Ecto neural progenitor cell (in vitro differentiated cells): ENCODE measurements at places on chromosomes 4 and X.

DNA sequence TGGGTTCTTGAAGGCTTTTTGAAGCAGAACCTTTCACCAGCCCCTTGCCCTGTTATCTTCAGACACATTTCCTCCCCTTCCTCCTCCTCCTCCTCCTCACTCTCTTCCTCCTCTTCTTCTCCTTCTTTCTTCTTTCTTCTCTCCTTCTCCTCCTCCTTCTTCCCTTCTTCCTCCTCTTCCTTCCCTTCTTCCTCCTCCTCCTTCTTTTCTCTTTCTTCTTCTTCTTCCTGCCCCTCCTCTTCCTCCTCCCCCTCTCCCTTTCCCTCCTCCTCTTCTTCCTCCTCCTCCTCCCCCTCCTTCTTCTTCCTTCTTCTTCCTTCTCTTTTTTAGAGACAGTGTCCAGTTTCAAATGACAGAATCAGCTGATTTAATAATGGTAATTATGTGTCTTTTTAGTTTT lies 226.0 kb downstream of the DKK2 start:
- DNase-seq, result no peak

DNA sequence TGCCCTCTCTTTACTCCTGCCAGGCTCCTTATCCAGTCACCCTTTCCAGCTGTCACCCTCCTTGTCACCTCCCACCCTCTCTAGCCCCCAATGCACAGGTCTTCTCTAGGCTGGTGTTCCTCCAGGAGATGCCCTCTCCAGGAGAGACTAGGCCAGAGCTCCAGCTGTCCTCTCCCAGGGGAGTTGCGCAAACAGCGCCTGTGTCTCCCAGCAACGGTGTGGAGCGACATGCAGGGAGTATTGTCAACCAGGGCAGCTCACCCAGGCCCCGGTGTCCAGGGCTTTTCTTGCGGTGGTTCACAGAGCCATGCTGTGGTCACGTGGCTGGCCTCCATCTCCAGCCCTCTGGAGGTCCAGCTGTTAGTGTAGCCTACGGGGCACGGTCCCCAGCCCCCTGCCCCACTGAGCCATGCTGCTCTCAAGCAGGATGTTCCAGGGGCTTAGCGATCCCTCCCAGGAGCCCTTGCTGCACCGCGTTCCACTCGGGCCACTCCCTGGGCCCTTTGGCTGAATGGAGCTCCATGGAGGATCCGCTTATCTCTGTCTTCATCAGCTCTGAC lies 34.8 kb downstream of the CCNQ start:
- DNase-seq, result no peak

- DNase-seq, result no peak
Observed at GRCh38 chrX:17669458-17669857, 67.8 kb upstream of the SCML1 start.

GRCh38 chr4:88320780-88321373 lies 36.5 kb upstream of the PPM1K start:
- DNase-seq, result no peak

- DNase-seq, result no peak
Observed at GRCh38 chr4:57734104-57734670, 624.0 kb upstream of the IGFBP7 start.

DNA sequence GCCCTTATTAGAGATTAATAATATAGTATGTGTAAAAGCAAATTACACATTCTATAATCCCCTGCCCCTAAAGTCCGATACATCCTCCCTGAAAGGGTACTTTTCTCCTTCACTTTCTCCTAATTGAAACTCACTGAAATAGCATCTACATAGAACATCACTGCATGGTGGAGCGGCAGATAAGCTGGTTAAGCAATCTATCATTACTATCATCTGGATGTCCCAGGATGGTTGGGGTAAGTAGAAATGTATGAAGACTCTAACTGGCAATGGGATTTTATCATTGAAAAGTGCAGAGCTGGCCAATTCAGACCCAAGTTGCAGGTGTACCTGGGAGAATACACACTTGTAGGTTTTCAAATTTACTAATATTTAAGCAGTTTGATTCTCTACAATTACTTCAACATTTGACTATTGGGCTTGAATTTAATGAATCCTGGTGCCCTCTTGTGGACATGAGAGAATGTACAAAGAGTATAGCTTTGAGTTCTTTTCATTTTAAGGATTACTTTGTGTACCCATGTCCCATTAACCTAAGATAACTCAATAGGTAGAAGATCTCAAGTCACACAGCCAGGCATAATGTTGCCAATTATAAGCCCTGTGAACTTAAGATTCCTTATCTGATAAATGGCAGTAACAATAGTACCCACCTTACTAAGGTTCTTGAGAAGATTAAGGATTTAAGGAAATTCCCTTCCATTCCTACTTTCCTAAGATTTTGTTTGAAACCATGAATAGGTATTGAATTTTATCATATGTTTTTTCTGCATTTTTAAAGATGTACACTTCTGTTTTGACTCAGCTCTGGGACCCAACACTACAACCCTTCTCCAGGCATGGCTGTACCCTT lies 69.8 kb downstream of the SHROOM3 start:
- DNase-seq, result no peak

GRCh38 chrX:11528623-11529022 lies 137.1 kb downstream of the ARHGAP6 start:
- no peak for DNase-seq

DNA sequence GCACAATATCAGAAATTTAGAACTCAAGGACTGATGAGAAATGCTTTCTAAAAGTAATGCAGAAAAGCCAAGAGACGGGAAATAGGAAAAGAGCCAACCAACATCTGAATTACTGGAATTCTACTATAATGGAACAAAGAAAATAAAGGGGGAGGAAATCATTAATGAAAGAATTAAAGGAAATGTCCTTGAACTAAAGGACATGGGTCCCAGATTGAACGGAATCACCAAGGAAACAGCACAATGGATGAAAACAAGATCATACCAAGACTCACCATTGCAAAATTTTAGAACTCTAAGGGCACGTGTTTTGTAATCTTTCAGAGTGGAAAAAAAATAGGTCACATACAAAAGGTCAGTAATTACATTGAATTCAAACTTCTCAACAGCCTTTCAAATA lies 35.9 kb downstream of the HPGDS start:
- DNase-seq, result no peak
